ENCODE measurements at places on chromosomes 11 and 22. TPM values are rescaled to one million over a fixed set of nuclear protein-coding genes. Genes with fewer than 3 reads are reported as not detected.
A peak's percentile ranks its signal among the peaks of the same experiment; 100 is the strongest.

The DEFB131B gene
- total RNA-seq = not detected

GRCh38 chr11:30107899-30108298, 91.1 kb upstream of the KCNA4 start:
- DNase-seq = no peak

GRCh38 chr11:60127311-60127811, 38.9 kb downstream of the MS4A2 start:
- DNase-seq = no peak

GRCh38 chr11:78838417-78838816, 263.8 kb upstream of the NARS2 start:
- DNase-seq = no peak

DNA sequence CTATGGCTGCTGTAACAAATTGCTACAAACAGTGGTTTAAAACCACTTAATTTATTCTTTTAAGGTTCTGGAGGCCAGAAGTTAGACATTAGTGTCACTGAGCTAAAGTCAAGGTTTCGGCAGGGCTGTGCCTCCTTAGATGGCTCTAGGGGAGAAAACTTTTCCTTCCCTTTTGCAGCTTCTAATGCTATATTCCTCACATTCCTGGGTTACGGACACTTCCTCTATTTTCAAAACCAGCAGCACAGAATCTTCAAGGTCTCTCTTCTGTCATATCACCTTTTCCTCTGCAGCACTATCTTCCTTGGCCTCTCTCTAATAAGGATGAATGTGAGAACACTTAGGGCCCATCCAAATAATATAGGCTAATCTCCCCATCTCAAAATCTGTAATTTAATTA, 87.0 kb downstream of the C11orf87 start:
- DNase-seq = no peak

GRCh38 chr22:37485395-37486223, 575 bp downstream of the MFNG start:
- DNase-seq = no peak

- DNase-seq = no peak
These were observed 12.1 kb downstream of the ELF5 start for GRCh38 chr11:34501500-34501899.

- peak; percentile 81 for DNase-seq
These were observed 590.7 kb downstream of the TBC1D22A start for GRCh38 chr22:47352920-47353700.

The OR4D6 gene
- not detected for total RNA-seq

The EI24 gene
- 71.7 TPM for total RNA-seq

The MPPED2 gene
- 4.9 TPM for total RNA-seq

The DLG2 gene
- 2.8 TPM for total RNA-seq
